T-helper 9 cell (primary cell): ENCODE measurements at places on chromosomes 6 and 20.

DNA sequence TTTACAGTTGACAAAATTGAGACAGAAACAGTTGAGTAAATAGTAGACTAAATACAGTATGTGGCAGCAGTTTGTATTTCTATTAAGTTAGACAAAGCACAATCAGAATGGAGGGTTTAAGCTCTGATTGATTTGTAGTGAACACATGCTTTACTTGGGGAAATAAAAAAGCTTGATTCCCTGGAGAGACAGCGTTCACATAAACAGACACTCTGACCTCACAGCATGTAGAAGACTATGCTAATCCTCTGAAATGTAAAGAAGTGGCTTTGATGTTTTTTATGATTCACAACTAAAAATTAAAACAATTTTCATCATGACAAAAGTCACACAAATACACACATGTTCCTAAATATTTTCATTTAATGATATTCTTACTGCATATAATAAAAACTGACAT lies 126.9 kb upstream of the FAM83B start:
- DNase-seq, result no peak

- no peak for DNase-seq
Measured at GRCh38 chr6:5540370-5540769, 279.1 kb downstream of the FARS2 start.

DNA sequence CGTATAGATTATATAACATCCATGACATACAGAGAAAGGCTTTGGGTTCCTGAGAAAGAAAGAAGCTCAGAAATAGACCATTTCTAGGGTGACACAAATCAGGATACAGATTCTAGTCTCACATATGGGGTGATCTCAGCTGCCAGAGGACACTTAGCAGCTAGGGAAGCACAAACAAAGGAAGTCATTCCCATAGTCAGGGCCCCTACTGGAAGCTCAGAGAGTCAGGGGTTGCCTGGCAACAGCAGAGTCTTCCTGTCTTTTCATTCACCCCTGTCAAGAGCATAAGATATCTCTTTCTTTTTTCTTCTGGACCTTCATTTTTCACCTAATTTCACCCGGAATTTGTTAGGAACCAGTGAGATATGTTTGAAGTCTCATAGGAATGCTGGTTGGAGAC lies 81.9 kb upstream of the IYD start:
- DNase-seq, result no peak

- no peak for DNase-seq
Measured at GRCh38 chr6:111291336-111292259, 191.4 kb downstream of the REV3L start.

DNA sequence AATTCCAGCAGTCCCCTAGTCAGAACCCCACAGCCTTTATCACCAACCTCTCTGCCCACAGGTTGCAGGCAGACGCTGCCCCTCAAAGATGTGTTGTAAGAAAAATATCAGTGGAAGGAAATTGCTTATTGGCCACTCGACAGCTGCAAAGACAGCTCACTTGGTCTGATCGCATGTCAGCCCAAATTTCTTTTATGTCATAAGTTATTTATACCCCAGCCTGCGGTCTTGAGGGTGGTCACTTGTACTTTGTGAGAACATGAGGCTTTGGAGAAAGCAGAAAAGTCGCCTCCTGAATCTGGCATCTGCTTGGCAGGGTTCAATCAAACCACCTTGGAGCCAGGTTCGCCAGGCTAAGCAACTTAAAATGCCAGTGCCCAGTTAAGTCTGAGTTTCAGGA lies 236.5 kb upstream of the CDH4 start:
- no peak for DNase-seq

DNA sequence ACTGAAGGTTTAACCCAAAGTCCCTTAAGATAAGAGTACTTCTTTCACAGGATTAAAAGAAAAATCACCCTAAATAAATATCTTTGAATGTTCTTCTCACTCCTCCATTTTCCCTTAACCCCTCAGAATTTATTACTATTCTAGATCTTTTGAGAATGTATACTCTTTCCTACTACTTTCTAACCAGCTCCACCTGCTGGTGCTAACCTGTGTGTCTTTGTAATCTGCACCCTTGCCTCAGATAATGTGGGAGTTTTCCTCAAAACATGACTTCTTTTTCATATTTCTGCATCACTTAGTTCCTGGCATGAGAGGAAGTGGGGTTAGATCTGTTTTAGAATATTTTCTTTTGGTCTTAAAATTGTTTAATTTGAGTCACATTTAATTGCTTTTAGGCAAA lies 394.2 kb downstream of the BMP2 start:
- DNase-seq, result no peak

- no peak for DNase-seq
Measured at GRCh38 chr20:20410678-20411077, 42.8 kb downstream of the INSM1 start.

- DNase-seq, result no peak
Measured at GRCh38 chr20:33662172-33662571, at the start of gene C20orf144. Gene C20orf144 (plus strand): TSS chr20:33662327. CDS start chr20:33662346, 19 bp downstream.

- DNase-seq, result no peak
Measured at GRCh38 chr6:63685446-63686379, 50.1 kb downstream of the PHF3 start.

DNA sequence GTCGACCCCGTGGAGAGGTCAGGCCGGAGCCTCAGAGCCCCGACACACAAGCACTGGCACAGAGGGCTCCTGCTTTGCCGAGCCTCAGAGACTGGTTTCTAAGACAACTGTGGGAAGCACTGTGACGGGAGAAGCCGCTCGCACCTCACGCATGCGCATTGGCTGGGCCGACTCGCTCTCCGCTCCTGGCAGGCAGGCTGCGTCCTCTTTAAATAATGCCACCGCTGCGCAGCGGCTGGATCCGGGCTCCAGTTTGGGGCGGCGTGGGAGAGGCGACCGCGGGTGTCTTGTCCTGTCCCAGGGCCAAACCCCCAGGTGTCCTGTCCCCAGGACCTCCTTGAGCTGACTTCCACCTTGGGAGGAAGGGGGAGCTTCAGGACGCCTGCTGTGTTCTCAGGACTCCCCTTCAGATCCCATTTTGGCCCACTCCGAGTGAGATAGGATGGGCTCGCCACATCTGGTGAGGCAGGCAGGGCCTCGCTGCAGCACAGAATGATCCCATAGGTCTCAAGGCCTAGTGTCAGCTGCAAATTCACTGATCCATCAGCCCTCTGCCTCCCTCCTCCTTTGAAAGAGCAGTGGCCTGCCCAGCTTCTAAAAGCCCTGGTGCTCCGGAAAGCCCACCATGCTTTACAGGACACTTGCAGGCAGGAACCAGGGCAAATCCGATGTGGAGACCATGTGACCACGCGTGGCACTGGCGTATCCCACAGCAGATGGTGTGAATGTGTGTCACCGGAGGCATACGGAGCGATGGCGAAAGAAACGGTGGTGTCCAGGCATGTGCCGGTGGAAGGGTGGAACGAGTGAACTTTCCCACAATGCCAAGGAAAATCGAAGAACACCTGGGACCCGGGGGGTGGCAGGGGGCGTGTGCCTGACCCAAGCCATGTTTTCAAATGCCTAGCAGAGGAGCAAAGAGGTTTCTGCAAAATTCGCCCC lies 169.3 kb upstream of the ZNF337 start:
- peak; percentile 44 for DNase-seq

DNA sequence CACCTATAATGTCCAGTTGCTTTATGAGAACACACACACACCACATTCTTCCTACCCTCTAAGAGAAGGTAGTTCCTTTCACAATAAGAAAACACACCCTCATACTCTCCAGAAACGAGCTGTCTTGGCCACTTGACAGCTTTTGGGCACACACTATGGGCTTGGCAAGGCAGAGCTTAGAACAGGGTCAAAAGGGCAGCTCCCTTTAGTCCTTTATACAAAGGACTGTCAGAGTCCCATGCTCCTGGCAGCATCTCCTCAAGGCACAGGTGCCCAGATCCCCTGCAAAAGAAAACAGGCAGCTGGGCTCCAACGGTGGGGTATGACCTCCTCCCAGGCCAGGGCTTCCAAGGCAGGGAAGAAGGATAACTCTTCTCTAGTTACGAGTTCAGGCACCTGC lies 4.9 kb upstream of the LYRM2 start:
- no peak for DNase-seq

DNA sequence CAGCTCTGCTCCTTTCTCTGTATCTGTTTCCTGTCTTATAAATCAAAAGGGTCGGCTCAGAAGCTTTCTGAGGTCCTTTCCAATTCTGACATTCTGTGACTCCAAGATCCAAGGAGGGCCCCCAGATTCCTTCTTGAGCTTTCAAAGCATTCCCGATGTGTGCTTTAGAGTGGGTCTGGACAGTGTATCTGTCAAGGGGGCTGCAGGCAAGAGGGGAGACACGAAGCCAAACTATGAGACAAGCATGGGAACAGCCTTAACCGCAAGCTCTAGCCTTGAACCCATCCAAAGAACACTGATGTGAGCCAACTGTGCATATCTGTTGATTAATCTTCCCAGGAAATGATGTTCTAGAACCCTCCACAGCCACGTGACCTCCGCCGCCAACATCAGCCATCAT lies 73.8 kb downstream of the TSHZ2 start:
- no peak for DNase-seq

- no peak for DNase-seq
Measured at GRCh38 chr6:17972074-17972952, 15.1 kb downstream of the KIF13A start.

DNA sequence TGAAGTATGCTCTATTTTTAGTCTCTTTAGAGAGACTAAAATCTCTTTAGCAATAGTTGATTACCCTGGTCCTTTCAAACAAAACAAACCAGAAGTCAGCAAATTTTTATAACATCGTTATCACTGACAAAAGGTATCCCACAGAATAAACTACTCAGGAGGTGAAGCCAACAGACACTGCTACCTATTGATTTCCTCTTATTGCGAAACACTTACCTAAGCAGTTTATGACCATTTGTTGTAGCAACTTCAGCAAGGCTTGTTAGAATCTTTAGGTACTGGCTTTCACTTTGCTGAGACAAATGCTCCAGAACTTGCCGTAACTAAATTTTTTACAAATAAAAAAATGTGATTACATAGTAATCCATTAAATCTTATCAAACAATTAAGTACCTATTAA lies 64.4 kb downstream of the HACE1 start:
- DNase-seq, result no peak

DNA sequence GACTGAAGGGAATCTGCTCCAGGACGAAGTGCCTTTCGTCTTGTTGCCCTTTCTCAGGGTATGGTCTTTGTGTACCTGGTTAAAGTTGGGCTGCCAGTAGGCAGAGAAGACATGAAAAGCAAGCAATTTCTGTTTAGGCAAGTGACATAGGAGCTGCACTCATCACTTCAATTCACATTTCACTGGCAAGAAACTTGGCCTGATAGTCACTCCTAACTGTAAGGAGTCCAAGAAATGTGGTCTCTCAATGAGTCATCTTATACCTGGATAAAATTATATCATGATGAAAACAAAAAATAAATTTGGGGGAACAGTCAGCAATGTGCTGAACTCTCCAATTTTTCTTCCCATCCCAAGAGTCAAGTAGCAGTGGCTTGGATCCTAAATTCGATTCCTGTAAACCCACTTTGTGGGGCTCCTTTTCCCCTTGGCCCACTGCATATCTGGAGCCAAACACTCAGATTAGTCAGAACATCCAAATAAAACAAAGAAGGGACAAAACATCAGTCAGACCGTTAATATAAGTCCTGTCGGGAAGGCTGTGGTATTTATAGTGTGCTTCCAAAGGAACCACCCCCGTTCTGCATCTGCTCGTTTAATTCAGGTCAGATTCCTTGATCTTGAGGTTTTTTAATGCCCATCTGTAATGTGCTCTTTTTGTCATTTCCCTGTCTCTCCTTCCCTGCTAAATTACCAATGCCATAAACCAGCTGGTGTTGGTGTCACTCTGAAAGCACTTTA lies 5.0 kb upstream of the GABRR1 start:
- no peak for DNase-seq

DNA sequence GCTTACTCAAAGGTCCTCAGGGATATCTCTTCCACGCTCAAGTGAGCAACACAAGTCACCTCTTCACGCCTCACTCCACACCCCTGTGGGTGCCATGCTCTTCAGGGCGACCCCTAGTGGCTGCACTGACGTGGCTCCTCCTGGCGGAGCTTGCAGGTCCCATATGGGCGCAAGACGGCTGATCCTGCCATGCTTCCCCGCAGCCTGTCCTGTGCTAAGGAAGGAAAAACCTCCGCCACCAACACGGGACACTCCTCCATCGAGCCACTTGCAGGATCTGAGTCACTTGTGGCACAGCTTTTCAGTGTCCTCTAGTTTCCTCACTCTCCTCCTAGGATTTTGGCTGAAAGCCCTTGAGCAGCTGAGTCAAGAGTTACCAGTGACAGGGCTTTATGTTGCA lies 90.7 kb downstream of the KHDC1L start:
- DNase-seq, result no peak
